ENCODE measurements at places on chromosomes 12 and 14.

DNA sequence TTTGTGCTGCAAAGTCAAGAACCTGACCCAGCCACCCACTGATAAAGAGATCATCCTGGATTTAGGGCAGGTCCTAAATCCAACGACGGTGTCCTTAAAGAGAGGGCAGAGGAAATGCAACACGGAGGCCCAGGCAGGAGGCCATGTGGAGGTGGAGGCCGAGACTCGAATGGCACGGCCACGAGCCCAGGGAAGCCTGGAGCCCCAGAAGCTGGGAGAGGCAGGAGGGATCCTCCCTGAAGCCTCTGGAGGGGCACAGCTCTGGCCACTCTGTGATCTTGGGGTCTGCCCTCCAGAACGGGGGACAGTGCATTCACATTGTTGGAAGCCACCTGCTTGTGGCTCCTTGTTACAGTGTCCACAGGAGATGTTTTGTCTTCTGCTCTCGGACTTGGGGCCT, 63.0 kb downstream of the GALNT9 start:
- DNase-seq: no peak

GRCh38 chr12:58932806-58933681, 12.7 kb upstream of the LRIG3 start:
- no peak for DNase-seq

GRCh38 chr12:96064271-96064670, 28.9 kb upstream of the LTA4H start:
- no peak for DNase-seq

DNA sequence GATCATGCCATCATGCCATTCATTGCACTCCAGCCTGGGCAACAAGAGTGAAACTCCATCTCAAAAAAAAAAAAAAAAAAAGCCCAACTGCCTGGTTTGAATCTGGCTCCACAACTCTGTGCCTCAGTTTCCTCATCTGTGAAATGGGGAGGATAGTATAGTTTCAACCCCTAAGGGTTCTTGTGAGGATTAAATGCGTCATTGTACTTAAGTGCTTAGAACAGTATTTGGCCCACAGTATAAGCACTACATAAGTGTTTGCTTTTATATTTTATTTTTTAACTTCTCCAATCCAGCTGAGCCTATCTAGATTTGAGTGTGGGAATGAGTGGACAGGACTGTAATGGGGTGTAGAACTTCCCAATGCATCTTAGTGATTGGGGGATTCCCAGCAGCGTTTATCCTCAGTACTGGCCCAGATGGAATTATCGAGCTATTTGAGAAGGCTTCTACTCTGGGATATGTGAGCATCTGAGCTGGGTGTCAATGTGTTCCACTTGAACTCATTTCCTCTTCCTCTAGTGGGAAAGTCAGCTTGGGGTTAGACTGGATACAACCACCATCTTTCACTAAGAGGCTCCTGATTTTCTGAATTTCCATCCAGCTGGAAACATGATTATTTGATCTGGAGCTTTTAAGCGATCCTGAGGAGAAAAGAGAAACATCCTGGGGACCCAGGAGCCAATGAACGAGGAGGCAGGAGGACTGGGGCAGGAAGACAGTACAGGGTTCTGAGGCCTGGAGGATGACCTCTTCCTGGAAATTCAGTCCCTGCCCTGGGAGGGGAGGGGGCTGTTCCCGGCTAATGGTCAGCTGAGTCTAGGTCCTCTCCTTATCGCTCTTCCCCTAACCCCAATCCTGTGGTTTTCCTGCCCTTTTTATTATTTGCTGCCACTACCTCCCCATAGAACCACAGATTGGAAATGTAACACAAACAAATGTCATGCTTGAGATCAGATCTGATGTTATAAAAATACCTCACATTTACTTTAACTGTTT, 9.3 kb upstream of the ESPL1 start:
- no peak for DNase-seq

DNA sequence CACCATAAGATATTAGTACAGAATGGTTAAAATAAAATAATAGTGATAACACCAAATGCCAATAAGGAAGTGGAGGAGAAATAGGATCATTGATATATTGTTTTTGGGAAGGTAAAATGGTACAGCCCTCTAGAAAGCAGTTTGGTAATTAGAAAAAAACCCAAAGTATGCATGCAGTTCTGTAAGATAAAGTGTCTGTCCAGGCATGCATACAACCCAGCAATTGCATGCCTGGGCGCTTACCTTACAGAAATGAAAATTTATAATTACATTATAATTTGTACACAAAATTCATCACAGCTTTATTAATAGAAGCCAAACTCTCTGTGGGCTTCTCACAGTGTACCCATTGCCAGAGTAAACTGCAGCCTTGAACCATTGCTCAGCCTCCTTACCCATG, 124.7 kb downstream of the TTC6 start:
- DNase-seq: no peak

DNA sequence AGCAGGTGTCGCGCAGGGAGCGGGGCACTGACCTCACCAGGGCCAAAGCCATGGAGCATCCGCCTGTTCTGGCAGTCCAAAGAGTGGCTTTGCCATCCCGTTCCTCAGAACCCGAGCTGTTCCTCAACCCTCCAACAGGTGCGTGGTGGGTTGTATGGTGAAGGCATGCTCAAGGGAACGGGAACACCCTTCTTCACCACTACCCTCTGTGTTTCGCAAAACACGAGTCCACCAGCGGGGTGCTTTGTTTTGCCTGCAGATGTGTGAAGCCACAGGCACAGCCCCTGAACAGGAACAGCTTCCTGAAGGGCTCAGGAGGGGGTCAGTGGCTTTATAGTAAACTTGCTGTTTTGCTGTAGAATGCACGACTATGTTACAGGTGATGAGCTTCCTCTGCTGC, 52.7 kb downstream of the SMOC1 start:
- DNase-seq: no peak

DNA sequence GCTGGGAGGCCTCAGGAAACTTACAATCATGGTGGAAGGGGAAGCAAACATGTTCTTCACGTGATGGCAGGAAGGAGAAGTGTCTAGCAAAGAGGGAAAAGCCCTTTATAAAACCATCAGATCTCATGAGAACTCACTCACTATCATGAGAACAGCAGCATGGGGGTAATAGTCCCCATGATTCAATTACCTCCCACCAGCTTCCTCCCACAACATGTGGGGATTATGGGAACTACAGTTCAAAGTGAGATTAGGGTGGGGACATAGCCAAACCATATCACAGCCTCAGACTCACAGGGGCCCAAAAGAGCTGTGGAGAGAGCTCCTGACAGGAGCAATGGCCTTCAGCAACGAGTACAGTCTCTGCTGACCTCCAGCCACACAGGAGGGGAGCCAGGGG, 151.4 kb downstream of the GXYLT1 start:
- DNase-seq: no peak

GRCh38 chr14:69170839-69171238, 17.9 kb upstream of the DCAF5 start:
- DNase-seq: no peak

GRCh38 chr12:89140602-89141238, 211.6 kb downstream of the DUSP6 start:
- DNase-seq: no peak

All from hematopoietic multipotent progenitor cell treated with erythropoietin and hydrocortisone succinate and interleukin-3 and kit ligand, for 15 days (in vitro differentiated cells).